Tibial nerve (tissue), 4 donors: ENCODE measurements at places on chromosomes 16 and 17. TPM values are rescaled to one million over a fixed set of nuclear protein-coding genes. Genes with fewer than 3 reads are reported as not detected.
A peak's percentile ranks its signal among the peaks of the same experiment; 100 is the strongest.

GRCh38 chr17:12727881-12728280, 61.4 kb upstream of the ARHGAP44 start:
- DNase-seq, result no peak

- no peak for DNase-seq
Observed at GRCh38 chr16:81834868-81835267, 55.8 kb downstream of the PLCG2 start.

The EFNB3 gene
- total RNA-seq, result 0.20 TPM

The TLCD2 gene
- 11.8 TPM for total RNA-seq

The PPP1R27 gene
- not detected for total RNA-seq

DNA sequence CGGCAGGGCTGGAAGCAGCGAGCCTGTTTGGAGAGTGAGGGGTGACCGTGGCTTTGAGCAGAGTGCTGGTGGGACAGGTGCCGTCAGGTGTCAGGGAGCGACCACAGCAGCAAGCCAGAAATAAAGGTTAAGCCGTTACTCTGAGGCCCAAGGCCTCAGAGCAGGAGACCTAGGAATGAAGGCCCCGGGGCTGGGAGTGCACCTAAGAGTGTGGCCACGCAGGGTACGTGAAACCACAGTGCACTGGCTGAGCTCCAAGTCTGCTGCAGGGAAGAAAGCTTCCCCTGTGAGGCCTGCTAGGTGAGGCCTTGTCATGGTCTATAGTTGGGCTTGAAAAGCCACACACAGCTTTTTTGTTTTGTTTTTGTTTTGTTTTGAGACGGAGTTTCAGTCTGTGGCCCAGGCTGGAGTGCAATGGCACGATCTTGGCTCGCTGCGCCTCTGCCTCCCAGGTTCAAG, 8.7 kb downstream of the CLUAP1 start:
- no peak for DNase-seq

The CHAD gene
- total RNA-seq, result not detected

The KCNJ12 gene
- 0.84 TPM for total RNA-seq

- no peak for DNase-seq
Observed at GRCh38 chr17:4834681-4835020, 1.5 kb downstream of the MINK1 start.

DNA sequence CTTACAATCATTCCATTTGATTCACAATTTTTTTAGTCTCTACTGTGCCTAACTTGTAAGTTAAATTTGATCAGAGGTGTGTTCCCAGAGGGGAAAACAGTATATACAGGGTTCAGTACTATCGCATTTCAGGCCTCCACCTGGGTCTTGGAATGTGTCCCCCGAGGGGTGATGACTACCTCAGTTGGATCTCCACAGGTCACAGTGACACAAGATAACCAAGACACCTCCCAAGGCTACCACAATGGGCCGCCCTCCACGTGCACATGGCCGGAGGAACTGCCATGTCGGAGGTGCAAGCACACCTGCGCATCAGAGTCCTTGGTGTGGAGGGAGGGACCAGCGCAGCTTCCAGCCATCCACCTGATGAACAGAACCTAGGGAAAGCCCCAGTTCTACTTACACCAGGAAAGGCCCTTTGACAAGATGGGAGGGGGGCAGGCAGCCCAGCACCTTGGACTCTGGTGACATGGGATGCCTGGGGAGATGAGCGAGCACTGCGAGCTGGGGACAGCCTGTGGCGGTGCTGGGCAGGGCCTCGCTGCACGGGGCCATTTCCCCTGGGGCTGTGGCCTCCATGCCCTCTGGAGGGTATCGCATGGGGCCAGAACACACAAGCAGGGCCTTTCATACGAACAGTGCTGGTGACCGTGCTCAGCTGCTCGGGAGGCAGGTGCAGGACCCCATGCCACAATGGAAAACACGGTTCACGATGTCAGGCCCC, 33.9 kb downstream of the PDIA2 start:
- DNase-seq, result no peak

DNA sequence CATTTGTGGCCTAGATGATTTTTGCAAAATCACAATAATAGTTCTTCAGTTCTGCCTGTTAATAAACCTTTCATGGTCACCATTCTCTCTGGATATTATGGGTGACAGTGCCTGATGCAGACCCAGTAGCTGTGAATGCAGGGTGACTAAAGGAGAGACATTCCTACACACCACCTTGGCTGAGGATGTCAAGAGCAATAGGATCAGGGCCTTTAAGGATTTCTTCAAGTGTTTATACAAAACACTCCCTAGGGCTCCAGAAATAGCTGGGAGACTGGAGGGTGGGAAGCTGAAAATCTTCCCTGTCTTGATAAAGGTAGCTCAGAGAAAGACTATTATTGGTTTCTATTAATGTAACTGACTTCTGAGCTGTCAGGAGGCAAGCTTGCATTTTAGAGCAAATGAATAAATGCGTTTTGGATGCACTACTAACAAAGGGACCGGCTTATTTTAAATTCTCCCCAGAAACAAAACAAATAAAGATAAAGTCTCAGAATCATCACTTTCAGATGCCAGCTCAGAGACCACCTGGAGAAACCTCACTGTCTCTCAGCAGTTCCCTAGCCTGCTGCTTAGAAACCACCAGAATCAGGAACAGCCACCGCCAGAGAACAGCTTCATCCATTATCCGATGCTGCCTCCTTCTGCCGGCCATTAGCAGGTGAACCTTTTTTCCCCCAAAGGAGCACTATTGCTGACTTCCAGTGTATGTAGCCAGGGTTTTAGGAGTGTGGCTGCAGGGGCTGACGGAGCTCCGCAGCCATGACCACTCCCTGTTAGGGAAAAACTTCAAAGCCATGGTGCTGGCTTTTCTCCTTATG, 171.4 kb upstream of the DYNLRB2 start:
- no peak for DNase-seq

DNA sequence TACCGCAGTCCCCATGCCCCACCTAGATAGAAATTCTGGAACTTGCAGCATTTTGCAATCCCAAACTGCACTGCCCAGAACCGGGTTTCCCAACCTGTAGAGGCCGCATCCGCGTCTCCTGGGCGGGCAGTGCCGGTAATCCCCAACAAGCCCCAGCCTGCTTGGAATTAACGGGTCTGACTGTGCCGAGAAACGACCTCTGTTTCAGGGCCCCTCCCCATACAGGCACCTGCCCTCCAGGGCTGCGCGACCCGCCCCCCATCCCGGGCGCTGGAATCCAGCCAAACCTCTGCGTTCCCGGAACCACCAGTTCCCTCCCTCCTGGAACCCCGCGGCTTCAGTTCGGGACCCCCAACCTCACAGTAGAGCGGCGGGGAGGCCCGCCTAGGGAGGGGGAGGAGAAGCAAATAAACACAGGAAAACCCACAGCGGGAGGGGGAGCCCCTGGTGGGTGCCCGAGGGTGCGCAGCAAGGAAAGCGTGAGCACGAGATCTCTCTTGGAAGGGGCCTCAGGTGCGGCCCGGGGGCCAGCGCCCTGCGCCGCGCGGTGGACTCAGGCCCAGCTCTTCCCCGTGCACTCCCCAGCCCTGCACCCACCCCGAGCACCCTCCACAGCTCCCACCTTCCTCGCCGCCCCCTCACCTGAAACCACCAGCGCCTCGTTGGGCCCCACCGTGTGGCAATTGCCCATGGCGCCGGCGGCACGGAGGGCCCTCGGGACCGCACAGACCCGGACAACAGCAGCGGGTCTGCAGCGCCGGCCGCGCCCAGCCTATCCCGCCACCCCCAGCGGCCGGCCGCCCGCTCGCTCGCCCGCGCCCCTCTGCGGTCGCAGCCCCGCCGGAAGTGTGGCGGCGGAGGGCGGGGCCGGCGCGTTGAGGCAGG, at the start of gene FLOT2:
Gene FLOT2, minus strand, starts transcription at position 850 of the 885 bp plus-strand sequence. Its CDS starts 159 bp downstream, at position 691.
- DNase-seq, result peak; percentile 60

The SLC13A2 gene
- total RNA-seq, result not detected

DNA sequence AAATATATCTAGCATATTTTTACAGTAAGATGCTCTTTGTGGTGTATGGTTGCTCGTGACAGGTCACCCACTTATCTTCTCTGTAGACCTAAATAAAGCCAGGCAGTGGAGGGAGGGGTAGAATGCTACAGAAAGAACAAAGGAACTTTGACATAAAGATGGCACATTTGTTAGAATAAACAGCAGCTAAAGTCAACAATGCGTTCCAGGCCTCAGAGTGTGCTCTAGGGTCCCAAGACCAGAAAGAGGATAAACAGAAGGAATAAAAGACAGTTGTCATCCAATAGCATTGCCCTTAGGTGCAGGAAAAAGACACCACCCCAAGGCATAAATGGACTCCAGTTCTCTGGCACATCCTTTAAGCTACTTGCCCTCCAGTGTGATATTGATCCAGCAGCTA, 523.0 kb upstream of the CDH11 start:
- DNase-seq, result no peak

GRCh38 chr17:33121756-33122155, 130.1 kb downstream of the SPACA3 start:
- no peak for DNase-seq

DNA sequence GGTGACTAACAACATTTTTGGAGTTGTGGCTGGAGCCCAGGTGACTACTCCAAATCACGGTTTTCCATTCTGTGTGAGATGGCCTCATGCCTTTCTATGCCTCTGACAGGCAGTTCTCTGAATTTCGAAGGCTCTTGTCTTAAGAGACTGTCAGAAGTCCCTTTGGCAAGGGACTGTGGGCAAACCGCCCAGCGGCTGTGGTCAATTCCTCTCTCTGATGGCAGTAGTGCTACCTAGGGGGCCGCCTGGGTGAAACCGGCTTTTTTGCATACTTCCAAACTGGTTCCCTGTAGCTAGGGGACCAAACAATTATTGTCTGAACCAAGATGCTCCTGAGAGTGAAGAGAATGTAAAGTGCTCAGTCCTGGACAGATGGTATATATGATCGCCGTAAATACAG, 86.3 kb downstream of the SDR42E1 start:
- no peak for DNase-seq

DNA sequence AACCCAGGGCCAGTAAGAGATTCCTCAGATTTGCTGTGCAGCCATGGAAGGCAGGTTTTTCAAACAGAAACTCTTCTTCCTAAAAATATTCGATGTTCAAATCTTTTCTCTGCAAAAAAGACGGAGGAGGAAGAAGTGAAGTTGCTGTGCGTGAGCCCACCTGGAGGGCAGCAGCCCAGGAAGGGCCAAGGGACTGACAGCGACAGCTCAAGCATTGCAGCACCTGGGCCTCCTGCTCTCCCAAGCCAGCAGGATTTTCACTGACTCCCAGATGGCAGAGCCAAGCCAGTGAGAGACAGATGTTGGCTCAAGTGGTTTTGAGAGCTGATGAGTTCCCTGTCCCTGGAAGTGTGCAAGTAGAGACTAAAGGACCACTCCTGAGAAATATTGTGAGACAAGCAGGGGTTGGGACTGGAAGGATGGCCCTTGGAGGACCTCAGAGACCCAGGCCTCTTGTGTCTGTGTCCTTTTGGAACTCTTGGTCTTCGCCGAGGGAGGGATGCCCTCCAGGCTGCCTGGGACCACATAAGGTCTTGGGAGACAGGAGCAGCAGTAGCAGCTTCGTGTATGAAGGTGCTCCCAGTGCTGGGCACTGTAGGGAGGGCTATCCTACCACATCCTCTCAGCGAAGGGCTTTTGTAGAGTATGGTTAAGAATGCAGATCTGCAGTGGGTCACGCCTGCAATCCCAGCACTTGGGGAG, 29.3 kb upstream of the TNFRSF13B start:
- DNase-seq, result no peak

GRCh38 chr17:13002761-13003453, 14.9 kb downstream of the ELAC2 start:
- peak; percentile 84 for DNase-seq

DNA sequence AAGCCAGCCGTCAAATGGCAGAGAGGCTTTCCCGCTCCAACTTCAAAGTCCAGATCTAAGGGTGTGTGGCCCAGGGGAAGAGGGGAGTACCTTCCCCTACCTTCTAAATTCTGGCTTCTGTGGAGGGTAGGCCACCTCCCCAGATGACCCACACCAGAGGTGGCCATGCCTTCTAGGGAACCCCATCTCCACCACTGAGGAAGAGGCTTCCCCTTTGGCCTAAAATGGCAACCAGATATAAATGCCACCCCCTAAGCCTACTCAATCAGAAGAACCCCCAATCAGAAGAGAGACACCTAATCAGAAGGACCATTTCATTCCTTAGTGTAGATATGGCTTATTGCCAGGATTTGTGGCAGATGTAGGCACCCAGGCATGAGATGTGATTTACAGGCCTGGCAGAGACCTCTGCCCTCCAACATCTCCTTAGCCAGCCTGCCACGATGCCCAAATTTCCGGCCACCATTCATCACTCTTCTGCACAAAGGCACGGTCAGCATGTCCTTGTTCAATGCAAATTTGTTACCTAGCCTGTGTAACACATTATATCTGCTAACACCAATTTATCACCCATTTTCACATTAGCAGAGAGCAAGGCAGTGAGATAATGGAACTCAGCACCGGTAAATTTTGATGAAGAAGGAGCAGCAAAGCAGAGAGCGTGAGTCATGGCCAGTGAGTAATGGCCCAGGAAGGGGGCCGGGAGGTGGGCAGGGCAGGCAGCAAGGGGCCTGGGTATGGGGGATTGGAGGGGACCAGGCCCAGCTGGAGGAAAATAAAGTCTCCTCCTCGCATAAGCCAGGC, 1.2 kb upstream of the MGAT5B start:
- no peak for DNase-seq

GRCh38 chr16:61606581-61606980, 429.7 kb downstream of the CDH8 start:
- DNase-seq, result no peak

The EVPLL gene
- not detected for total RNA-seq

The ABHD15 gene
- total RNA-seq, result 32.7 TPM

- no peak for DNase-seq
Observed at GRCh38 chr16:66408163-66409048, 18.7 kb upstream of the BEAN1 start.

DNA sequence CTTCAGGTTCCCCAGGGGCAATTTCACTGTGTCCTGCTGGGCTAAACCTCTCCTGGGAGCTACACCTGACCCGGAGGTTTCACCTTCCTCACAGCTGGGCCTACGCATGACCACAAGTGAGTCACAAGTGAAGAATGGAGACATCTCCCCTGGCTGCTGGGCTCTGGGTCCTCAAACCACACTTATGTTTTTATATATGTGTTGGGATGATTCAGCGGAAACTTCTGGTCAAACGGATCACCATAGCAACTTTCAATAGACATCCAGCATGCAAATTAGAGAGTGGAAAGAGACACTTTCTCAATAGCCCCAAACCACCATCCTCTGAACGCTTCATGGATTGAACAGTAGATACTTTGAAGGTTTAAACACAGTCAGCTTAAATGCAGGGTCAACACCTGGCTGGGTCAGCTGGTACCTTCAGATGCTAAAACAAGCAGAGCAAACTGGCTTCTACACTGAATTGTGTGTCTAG, 28.0 kb upstream of the MAF start:
- DNase-seq, result no peak

The SLC38A8 gene
- total RNA-seq, result not detected

The CLEC3A gene
- total RNA-seq, result not detected

The SDK2 gene
- 3.1 TPM for total RNA-seq

- DNase-seq, result no peak
Observed at GRCh38 chr17:28748852-28749515, 5.2 kb downstream of the TRAF4 start.

GRCh38 chr16:58753711-58754134, 19.6 kb upstream of the GOT2 start:
- no peak for DNase-seq

GRCh38 chr16:87391324-87391949, 699 bp upstream of the MAP1LC3B start:
- peak; percentile 52 for DNase-seq

GRCh38 chr16:50278251-50278650, 11.9 kb downstream of the ADCY7 start:
- DNase-seq, result no peak
